ENCODE measurements at places on chromosomes 7 and 10. TPM values are rescaled to one million over a fixed set of nuclear protein-coding genes. Genes with fewer than 3 reads are reported as not detected.

- H3K27ac ChIP-seq = no peak overlapping the region
- H3K36me3 ChIP-seq = no peaks in the 10 kb centered on the region
- H3K4me1 ChIP-seq = peaks cover 32% of the 10 kb centered on the region
Observed at GRCh38 chr7:69609541-69610373, 11.5 kb downstream of the AUTS2 start.

Gene NUTM2D
- total RNA-seq = 13.0 TPM

Gene AKR1C8
- not detected for total RNA-seq

DNA sequence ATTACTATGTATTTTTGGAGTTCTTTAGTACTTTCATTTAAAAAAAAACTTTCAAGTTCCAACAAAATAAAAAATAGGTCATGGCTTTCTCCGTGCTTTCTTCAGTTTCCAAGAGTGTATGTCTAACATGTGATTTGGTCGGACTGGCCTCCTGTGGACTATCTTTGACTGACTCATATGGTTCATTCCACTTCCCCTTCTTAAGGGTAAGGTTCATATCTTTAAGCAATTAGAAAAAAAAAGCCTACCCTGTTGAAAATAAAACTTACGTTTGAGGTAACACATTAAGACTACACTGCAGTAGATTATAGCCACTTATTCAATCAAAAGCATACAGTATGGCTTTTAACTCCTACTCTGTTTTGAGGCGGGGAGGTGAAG lies 112.8 kb upstream of the AHR start:
- H3K27me3 ChIP-seq = no peaks in the 10 kb centered on the region
- no peak overlapping the region for H3K27ac ChIP-seq
- H3K4me3 ChIP-seq = no peak overlapping the region
- DNase-seq = no peak
- H3K36me3 ChIP-seq = no peaks in the 10 kb centered on the region

DNA sequence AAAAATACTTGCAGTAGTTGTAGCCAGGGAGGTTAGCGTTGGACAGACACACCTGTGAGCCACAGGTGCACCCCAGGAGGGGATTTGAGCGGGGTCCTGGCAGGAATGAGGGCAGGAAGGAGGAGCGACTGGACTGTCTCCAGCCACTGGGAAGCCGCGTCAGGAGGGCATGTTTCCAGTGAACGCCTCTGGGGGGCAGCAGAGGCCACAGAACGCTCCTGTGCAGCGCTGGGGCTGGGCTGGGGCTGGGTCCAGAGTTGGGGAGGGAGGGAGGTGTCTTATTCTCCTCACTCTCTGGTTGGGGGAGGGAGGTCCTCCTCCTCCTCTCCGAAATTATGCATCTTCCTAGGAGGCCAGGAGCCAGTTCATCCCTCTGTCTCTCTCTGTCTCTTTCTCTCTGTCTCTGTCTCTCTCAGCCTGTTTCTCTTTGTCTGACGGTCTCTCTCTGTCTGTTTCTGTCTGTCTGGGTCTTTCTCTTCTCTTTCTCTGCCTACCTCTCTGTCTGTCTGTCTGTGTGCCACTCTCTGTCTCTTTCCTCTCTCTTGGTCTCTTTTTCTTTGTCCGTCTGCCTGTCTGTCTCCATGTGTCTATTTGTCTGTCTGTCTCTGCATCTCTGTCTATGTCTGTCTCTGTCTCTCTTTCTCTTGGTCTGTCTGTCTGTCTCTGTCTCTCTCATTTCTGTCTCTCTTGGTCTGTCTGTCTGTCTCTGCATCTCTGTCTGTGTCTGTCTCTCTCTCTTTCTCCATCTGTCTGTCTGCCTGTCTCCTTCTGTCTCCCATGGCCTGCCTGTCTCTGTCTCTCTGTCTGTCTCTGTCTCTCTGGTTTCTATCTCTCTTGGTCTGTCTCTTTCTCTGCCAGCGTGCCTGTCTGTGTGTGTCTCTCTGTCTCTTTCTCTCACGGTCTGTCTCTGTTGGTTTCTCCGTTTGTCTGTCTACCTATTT lies 9.9 kb upstream of the PSMG3 start:
- no peak overlapping the region for H3K27ac ChIP-seq
- peaks cover 3% of the 10 kb centered on the region for H3K36me3 ChIP-seq
- DNase-seq = peak; percentile 78
- peaks cover 12% of the 10 kb centered on the region for H3K4me1 ChIP-seq

GRCh38 chr7:80918909-80919721 lies at the start of gene SEMA3C:
Gene SEMA3C, minus strand, starts transcription at chr7:80919051. Its CDS starts 2,270 bp downstream, at chr7:80916781.
- peaks cover 35% of the 10 kb centered on the region for H3K4me1 ChIP-seq
- peak within 1 kb of the TSS; percentile 88 for H3K4me3 ChIP-seq
- H3K36me3 ChIP-seq = peaks cover 5% of the 10 kb centered on the region
- H3K27me3 ChIP-seq = no peaks in the 10 kb centered on the region
- peak; percentile 83 for DNase-seq

Gene GRK5
- total RNA-seq = 13.5 TPM

- no peaks in the 10 kb centered on the region for H3K27me3 ChIP-seq
- peaks cover 3% of the 10 kb centered on the region for H3K36me3 ChIP-seq
- peaks cover 7% of the 10 kb centered on the region for H3K4me1 ChIP-seq
- no peak overlapping the region for H3K27ac ChIP-seq
Observed at GRCh38 chr7:144834641-144835144, 1.2 kb downstream of the TPK1 start.

All from neural crest cell (in vitro differentiated cells).